Aortic smooth muscle cell (primary cell): ENCODE measurements at places on chromosomes 3 and 15. TPM values are rescaled to one million over a fixed set of nuclear protein-coding genes. Genes with fewer than 3 reads are reported as not detected.

Gene PYGO1
- 4.4 and 7.0 TPM in 2 replicates for total RNA-seq

Gene POPDC2
- 0.25 and 0.40 TPM in 2 replicates for total RNA-seq

Gene NR1I2
- under 0.01 and 0.06 TPM in 2 replicates for total RNA-seq

Gene UTS2B
- 0.66 and 0.68 TPM in 2 replicates for total RNA-seq

Gene GRAMD1C
- total RNA-seq, result 12.6 and 21.1 TPM in 2 replicates

Gene FOXP1
- total RNA-seq, result 57.5 and 68.7 TPM in 2 replicates

Gene OR5AC2
- total RNA-seq, result not detected in 2 replicates

Gene SYNPR
- not detected in 2 replicates for total RNA-seq

Gene CCR8
- total RNA-seq, result not detected in 2 replicates

Gene SH2D7
- total RNA-seq, result not detected in 2 replicates

Gene NOX5
- 0.13 and 0.19 TPM in 2 replicates for total RNA-seq

Gene PLSCR4
- total RNA-seq, result 76.5 and 99.1 TPM in 2 replicates

Gene ZNF80
- 0.06 TPM in 1 of 2 replicates, not detected in the other for total RNA-seq

Gene NEK10
- 26.4 and 36.9 TPM in 2 replicates for total RNA-seq

Gene P4HTM
- 39.0 and 50.3 TPM in 2 replicates for total RNA-seq

Gene TP63
- 0.12 and 0.53 TPM in 2 replicates for total RNA-seq

Gene ZIC1
- under 0.01 TPM in 1 of 2 replicates, not detected in the other for total RNA-seq

Gene ZPLD1
- total RNA-seq, result 0.19 and 0.26 TPM in 2 replicates

Gene SAMMSON
- not detected in 2 replicates for total RNA-seq

Gene ADAMTS17
- 15.1 and 15.2 TPM in 2 replicates for total RNA-seq

Gene RTF1
- 15.9 and 19.3 TPM in 2 replicates for total RNA-seq
